ENCODE measurements at places on chromosomes 2 and 18. TPM values are rescaled to one million over a fixed set of nuclear protein-coding genes. Genes with fewer than 3 reads are reported as not detected.

The UPP2 gene
- total RNA-seq = not detected

The CD8B2 gene
- total RNA-seq = not detected

The ITPRIPL1 gene
- total RNA-seq = 3.2 TPM

The ASB18 gene
- total RNA-seq = not detected

The FBXO41 gene
- 0.05 TPM for total RNA-seq

The ALPP gene
- not detected for total RNA-seq

The CABYR gene
- total RNA-seq = 6.4 TPM

The SERPINB4 gene
- not detected for total RNA-seq

The CFAP65 gene
- total RNA-seq = not detected

The CCBE1 gene
- 3.5 TPM for total RNA-seq

The SMC6 gene
- 21.7 TPM for total RNA-seq

The CPS1 gene
- total RNA-seq = 1.5 TPM

The SLC5A7 gene
- total RNA-seq = not detected
